ENCODE measurements at places on chromosomes 16 and 17.

GRCh38 chr16:11706180-11706742 is 36.4 kb downstream of the TXNDC11 start:
- no peak for DNase-seq

DNA sequence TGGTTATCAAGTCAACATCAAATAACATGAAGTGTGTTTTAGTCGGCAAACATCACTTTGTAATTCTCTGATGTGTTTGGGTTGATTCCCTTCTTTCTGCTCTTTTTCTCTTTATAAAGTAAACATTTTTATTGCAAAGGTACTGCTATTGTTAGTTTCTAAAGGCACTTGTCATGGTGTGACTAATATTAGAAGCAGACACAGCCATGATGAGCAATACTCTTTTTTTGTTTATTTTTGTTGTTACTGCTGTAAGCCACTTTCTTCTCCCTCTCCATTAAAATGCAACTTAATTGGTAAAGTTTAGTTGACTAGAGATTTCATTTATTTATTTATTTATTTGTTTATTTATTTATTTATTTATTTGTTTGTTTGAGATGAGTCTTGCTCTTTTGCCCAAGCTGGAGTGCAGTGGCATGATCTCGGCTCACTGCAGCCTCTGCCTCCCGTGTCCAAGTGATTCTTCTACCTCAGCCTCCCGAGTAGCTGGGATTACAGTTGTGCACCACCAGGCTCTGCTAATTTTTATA is 424.7 kb downstream of the WWOX start:
- no peak for DNase-seq

DNA sequence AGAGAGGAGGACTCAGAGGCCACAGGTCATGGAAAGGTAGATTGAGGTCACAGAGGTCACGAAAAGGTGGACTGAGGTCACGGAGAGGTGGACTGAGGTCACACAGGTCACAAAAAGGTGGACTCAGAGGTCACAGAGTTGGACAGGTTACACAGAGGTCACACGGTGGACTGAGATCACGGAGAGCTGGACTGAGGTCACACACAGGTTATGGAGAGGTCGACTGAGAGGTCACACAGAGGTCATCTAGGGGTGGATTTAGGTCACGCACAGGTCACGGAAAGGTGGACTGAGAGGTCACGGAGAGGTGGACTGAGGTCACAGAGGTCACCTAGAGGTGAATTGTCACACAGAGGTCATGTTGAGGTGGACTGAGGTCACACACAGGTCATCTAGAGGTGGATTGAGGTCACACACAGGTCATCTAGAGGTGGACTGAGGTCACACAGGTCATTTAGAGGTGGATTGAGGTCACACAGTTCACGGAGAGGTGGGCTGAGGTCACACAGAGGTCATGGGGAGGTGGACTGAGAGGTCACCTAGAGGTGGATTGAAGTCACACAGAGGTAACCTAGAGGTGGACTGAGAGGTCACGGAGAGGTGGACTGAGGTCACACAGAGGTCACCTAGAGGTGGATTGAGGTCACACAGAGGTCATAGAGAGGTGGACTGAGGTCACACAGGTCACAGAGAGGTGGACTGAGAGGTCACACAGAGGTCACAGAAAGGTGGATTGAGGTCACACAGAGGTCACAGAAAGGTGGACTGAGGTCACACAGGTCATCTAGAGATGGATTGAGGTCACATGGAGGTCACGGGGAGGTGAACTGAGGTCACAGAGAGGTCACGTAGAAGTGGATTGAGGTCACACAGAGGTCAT is 26.7 kb upstream of the JPT2 start:
- no peak for DNase-seq

- no peak for DNase-seq
These were observed 178.0 kb downstream of the ABCC12 start for GRCh38 chr16:47977802-47978201.

DNA sequence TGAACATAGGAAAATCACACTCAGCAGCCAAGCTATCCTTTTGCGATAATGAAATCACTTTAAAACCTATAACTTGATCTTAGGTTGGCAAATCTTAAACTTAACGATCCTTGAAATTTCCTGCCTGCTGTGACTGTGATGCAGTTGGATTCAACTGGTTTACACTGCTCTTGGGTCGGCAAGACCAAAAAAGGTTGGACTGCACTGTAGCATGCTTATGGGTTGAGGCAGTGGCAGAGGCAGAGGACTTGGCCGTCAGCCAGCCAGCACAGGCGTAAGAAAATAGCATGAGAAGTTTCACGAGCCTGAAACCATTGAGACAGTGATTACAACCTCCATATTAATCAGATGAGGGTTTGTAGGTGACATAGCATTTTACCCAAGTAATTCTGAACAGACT is 21.4 kb downstream of the WSB1 start:
- no peak for DNase-seq

DNA sequence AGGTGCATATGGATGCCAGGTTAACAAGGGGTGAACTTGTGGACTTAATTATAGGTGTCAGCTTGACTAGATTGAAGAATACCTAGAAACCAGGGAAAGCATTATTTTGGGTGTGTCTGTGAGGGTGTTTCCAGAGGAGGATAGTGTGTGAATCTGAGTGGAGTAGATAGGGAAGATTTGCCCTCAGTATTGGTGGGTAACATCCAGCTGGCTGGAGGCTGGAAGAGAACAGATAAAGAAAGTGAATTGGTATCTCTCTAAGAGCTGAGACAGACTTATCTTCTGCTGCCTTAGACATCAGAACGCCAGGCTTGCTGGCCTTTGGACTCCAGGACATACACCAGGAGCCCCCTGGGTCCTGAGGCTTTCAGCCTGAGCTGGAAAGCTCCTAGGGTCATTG is 75.2 kb downstream of the CDRT15 start:
- DNase-seq = no peak

Data from stimulated activated CD4-positive, alpha-beta T cell treated with anti-CD3 and anti-CD28 coated beads, Interleukin-12 subunit alpha, Interleukin-12 subunit beta, amount 100 ng/mL, for 24 hours (primary cell).